Right renal pelvis (tissue), 4 donors: ENCODE measurements at places on chromosomes 16 and 17.

DNA sequence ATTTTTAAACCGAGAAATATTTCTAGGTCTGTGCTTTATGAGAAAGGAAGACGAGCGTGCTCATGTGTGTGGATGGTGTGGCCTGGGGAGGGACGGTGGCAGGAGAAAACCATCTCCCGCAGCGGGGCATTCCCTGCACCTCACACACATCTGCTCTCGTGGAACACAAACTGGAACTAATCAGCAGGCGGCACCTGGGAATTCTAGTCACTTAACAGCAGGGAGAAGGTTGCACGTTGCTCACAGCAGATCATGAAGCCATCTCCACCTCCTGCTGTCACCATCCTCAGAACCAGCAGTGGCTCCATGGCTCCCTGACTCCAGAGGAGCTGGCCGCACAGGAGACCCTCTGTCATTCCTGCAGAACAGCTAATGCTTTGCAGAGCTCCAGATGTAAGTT lies 35.2 kb downstream of the ADCY9 start:
- no peak for DNase-seq

GRCh38 chr16:49632795-49633184 lies 223.1 kb downstream of the ZNF423 start:
- DNase-seq = no peak

GRCh38 chr17:30271102-30271501 lies 20.6 kb downstream of the BLMH start:
- no peak for DNase-seq

GRCh38 chr17:77946900-77947645 lies 11.4 kb upstream of the TNRC6C start:
- no peak for DNase-seq

GRCh38 chr16:1331712-1332617 lies 1.5 kb upstream of the BAIAP3 start:
- DNase-seq = peak; percentile 74

DNA sequence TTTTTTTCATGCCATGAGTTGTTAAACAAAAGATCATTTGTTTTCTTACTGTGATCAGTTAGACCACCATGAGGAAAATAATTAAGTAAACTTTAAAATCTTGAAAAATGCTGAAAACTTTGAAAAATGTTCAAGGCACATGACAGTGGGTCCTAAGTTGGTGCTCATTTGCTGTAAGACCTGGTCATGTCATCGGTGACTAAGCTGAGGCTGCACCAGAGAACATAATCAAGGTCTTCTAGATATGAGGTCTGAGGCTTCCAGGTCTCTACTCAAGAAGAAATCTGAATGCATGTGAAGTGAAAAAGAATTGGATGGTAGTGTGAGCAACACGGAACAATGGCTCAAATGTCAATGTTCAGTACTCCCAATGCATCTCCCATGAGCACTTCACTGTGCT lies 87.6 kb downstream of the CFDP1 start:
- DNase-seq = no peak

GRCh38 chr16:58476791-58477190 lies 23.2 kb upstream of the NDRG4 start:
- no peak for DNase-seq

DNA sequence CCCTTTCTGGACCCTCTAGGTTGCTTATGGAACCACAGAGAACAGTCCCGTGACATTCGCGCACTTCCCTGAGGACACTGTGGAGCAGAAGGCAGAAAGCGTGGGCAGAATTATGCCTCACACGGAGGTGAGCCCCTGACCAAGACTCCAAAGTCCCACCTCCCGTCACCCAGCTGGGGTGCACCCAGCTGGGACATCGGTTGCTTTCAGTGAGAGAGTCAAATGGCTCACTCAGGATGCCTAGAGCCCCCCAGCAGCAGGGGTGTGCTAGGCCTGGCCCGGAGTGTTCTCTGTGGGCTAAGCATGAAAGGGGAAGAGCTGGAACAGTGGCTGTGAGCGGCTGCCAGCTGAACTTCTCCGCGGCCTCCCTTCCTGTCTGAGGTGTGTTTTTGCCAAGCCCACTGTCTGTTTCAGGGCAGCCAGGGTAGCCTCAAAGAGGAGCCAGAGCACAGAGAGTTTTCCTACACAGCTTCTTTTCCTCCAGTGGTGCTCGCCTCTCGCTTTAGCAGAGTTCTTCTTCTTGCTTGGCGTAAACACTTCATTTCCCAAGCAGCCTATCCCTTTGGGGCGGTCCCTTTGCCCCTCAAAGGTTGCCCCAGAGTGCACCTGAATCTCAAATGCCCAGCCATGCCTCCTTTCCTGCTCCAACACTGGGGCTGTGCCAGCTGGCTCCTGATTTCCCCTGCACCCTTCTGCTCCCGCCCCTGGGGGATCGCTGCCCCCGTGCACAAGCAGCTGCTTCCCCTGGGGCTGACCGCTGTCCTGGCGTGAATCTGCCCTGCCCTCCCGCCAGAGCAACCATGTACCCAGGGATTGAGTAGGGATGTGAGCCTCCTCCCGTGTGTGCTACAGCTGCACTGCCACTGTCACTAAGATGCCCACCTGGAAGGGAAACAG lies 2.6 kb upstream of the CHAD start:
- no peak for DNase-seq

GRCh38 chr17:63490329-63490728 lies 13.5 kb downstream of the ACE start:
- DNase-seq = no peak

DNA sequence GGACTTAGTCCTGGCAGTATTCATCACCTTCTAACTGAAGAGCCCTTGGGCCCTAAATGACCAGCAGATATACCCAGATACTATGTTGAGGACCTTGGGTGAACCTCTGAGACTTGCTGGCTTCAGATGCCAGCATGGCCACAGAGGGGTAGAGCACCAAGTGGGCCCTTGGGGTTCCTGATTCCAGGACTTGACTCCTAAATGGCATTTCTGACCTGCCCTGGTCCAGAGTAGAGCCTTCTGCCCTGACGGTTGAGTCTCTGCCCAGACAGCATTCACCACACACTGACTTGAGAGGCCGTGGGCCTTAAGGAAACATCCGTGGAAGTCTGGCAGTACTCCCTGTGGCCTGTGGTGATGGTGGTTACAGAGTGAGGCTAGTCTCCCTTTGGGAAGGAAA lies 2.8 kb upstream of the APPBP2 start:
- DNase-seq = no peak

- no peak for DNase-seq
Observed at GRCh38 chr16:52051414-52052172, 495.4 kb downstream of the TOX3 start.

- DNase-seq = no peak
Observed at GRCh38 chr16:67723151-67723910, 4.2 kb upstream of the GFOD2 start.

- DNase-seq = no peak
Observed at GRCh38 chr17:43832168-43832975, 574 bp downstream of the MPP3 start.
